ENCODE measurements at places on chromosomes 4 and X. TPM values are rescaled to one million over a fixed set of nuclear protein-coding genes. Genes with fewer than 3 reads are reported as not detected.
A peak's percentile ranks its signal among the peaks of the same experiment; 100 is the strongest.

DNA sequence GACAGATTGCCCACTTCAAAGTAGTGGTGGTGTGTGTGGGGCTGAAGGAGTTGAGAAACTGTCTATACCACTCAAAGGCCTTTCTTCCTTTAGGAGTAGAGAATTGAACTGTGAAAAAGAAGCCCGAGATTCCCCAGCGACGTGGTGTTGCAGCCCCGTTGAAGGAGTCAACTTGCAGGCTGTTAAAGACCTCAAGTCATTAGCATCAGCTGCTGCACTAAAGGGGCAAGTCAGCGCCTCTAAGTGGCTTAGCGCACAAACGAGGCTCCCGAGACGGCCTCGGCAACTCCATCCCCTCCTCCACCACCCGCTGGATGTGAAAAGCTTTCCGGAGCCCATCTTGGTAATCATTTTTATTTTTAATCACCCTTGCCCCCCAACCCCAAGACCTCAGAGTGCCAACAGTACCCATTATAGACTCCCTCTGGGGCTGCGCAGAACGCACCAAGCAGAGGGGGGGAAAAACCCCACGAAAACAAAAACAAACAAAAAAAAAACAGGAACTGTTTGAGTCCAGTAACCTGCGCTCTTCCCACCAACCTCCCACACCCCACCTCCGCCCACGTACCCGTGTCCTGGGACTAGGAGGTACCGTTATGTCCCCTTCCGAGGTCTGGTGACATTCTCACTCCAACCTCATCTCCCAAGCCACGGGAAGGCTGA, 913 bp upstream of the PRDM8 start:
- no peak for DNase-seq

DNA sequence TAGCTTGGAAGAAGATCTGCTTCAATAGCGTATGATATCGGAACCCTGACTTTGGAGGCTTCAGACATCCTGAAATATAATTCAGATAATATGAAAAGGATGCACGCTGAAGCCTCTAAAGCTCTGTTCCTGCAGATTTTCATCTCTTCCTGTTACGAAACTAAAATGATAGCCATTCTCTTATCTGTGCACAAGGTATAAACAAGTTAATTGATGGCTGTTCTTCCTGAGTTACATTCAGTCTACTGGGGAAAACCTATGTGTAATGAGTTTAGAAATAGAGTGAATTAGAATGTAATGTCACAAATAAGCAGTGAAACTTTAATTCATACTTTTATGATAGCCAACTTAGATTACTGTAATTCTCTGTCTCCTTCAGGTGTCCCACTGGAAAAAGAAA, 36.8 kb upstream of the AGA start:
- DNase-seq, result no peak

DNA sequence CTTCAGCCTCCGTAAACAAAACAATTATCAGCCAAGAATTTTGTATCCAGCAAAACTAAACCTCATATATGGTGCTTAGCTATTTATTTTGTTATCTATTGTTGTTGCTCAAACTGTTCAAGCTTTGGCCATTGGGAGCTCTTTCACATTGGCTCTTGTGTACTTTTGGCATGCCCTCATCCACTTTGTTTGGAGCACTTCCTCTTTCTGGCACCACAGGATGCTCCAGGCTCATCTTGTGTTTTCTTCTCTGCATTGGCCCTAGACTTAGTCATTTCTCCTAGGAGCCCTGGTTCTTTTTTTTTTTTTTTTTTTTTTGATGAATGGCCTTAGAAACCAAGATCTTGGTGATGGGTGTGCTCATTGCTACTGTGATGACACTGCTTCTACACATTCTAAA, 74.5 kb downstream of the DIPK2B start:
- no peak for DNase-seq

DNA sequence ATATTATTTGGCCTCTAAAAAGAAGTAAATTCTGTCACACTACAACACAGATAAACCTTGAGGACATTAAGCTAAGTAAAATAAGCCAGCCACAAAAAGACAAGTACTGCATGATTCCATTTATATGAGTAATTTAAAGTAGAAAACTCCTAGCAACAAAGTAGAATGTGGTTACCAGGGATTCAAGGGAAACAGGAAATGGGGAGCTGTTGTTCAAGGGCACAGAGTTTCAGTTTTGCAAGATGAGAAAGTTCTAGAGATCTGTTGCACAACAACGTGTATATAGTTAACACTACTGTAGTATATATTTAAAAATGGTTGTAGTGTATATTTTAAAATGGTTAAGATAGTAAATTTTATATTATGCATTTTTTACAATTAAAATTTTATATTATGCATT, 25.4 kb downstream of the SEC31A start:
- peak; percentile 20 for DNase-seq

MAGEA4 gene
- not detected for polyA plus RNA-seq

SLC7A11 gene
- 0.61 TPM for polyA plus RNA-seq

GRCh38 chrX:291411-291901, 10.3 kb downstream of the PLCXD1 start:
- no peak for DNase-seq

- no peak for DNase-seq
Measured at GRCh38 chrX:39431893-39432292, 630.6 kb downstream of the MID1IP1 start.

DNA sequence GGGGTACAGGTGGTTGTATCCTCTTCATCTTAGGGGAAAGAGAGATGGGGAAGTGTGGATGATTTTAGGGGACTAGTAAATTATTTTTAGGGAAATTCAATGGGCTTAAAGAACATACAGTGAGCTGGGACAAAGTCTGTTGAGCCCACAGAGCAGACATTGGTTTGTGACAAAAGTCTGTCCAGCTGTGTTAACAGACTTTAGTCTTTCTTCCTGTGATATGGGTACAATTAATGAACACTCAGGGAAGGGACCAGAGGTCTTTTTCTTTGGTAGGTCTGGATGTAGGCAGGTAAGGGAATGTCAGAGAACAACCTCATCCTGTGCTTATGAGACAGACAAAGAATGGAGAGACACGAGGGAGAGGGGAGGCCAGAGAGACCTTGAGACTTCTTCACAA, 2.0 kb downstream of the CLRN2 start:
- DNase-seq, result no peak

DNA sequence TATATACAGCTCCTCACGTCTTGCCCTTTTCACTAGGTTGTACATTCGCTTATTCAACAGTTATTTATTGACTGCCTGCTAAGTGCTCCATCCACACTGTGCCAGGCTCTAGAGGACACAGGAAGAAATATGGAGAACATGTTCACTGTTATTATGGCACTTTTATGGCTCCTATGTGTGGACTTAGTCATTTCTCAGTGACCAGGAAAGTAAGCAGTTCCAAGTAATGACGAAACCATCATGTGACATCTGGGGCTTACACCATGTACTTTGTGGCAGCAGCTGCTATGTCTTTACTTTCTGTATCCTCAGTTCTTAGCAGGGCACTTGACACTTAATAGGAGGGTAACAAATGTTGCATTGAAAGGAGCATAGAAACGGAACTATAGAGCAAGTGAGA, 278.0 kb downstream of the ANK2 start:
- DNase-seq, result no peak

DNA sequence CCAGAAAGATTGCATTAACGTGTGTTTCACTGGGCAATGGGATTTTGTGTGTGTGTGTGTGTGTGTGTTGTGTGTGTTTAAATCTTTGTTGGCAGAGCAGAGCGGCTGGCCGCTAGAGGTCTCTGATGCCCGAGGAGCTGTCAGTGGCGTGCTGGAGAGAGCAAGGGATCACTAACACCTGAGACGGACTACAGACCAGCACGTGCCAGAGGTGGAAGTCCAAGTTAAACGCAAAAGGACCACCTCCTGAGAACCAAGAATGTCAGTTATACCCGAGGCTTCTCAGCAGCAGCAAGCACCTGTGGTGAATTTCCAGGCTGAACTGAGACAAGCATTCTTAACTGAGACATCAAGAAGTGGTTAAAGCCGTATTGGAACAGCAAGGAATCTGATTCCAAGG, 9.0 kb upstream of the SLC25A14 start:
- peak; percentile 44 for DNase-seq

GRCh38 chr4:182770996-182771514, 146.1 kb downstream of the DCTD start:
- no peak for DNase-seq

- no peak for DNase-seq
Measured at GRCh38 chrX:41616935-41617334, 71.8 kb upstream of the GPR34 start.

- DNase-seq, result no peak
Measured at GRCh38 chr4:17066236-17066635, 167.8 kb upstream of the LDB2 start.

FAM193A gene
- 29.2 TPM for polyA plus RNA-seq

CSN2 gene
- not detected for polyA plus RNA-seq

GRCh38 chrX:129760155-129760554, 19.6 kb upstream of the SASH3 start:
- no peak for DNase-seq

KCND1 gene
- 4.4 TPM for polyA plus RNA-seq
